ENCODE measurements at places on chromosomes 12 and 14. TPM values are rescaled to one million over a fixed set of nuclear protein-coding genes. Genes with fewer than 3 reads are reported as not detected.

Gene SERPINA1
- 4.9 TPM for total RNA-seq

Gene VASH1
- 23.4 TPM for total RNA-seq

Gene RBM23
- total RNA-seq, result 49.7 TPM

Gene TRAF3
- total RNA-seq, result 13.8 TPM

Gene NTN4
- total RNA-seq, result 86.8 TPM

Gene NRDE2
- 2.1 TPM for total RNA-seq

Gene NAV3
- 33.9 TPM for total RNA-seq

Gene ESRRB
- total RNA-seq, result not detected

GRCh38 chr12:105928436-105928835, 210.3 kb downstream of the NUAK1 start:
- no peaks in the 10 kb centered on the region for H3K4me1 ChIP-seq
- no peak for DNase-seq
- H3K27ac ChIP-seq, result no peak overlapping the region
- H3K4me3 ChIP-seq, result no peak overlapping the region
- no peaks in the 10 kb centered on the region for H3K27me3 ChIP-seq

DNA sequence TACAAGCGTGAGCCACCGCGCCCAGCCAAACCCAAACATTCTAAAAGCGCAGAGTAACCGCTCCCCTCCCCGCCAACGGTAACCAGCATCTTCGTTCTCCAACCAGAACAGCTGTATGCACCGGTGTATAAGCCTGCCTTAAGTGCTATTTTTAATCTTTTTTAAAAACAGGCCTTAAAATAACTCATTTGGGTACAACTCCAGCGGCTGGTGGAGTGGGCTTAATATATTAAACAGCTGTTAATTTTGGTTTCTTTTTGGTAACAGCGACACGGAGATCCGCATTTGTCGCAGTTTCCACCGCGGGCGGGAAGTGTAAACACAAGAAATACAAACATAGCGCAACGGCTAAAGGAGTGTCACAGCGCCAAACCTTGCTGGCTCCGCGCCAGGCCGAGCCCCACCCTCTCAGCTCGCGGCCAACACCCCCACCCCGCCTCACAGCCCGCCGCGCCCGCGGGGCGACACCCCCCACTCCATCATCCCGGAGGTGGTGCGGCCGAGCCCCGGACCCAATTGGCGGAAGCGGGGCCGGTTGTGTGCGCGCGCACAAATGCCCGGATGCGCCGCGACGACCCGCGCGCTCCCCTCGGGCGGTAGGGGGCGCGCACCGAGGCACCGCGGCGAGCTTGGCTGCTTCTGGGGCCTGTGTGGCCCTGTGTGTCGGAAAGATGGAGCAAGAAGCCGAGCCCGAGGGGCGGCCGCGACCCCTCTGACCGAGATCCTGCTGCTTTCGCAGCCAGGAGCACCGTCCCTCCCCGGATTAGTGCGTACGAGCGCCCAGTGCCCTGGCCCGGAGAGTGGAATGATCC, at the start of gene MDM2:
Gene MDM2, plus strand, starts transcription at position 602 of the 812 bp plus-strand sequence. CDS start 301 bp downstream, outside the sequence.
- no peaks in the 10 kb centered on the region for H3K27me3 ChIP-seq
- H3K36me3 ChIP-seq, result no peaks in the 10 kb centered on the region
- H3K4me1 ChIP-seq, result peaks cover 9% of the 10 kb centered on the region
- H3K27ac ChIP-seq, result peak within 1 kb of the TSS; percentile 98
- DNase-seq, result peak; percentile 92

DNA sequence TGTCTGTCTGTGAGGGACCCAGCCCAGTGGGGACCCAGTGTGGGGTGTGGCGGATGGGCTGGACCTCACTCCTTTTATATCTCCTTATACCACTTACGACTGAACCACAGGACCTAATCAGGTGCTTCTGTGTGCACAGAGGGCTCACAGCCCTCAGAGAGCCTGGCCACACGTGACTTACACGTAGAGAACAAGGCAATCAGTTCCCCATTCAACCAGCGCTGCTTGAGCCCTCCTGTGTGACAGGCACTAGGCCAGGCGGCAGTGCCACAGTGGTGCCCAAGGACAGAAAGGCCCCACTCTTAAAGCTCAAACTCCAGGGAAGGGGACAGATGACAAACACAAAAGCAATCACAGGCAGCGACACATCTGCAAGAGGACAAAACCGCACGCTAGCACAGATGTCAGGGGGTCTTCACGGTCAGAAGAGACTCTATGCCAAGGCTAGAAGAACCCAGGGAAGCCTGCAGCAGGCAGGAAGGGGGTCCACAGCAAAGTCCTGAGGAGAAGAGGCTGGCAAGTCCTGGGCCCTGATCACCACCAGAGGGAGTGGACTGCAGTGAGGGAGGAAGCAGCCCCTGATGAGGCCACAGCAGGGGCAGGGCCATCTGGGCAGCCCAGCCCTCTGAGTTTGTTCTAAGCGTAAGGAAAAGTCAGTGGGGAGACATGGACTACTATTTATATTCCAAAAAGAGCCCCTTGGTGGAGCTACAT, 39.3 kb downstream of the SETD3 start:
- no peak overlapping the region for H3K27ac ChIP-seq
- no peak overlapping the region for H3K4me3 ChIP-seq
- H3K36me3 ChIP-seq, result no peaks in the 10 kb centered on the region
- no peak for DNase-seq
- no peaks in the 10 kb centered on the region for H3K27me3 ChIP-seq
- H3K4me1 ChIP-seq, result no peaks in the 10 kb centered on the region

DNA sequence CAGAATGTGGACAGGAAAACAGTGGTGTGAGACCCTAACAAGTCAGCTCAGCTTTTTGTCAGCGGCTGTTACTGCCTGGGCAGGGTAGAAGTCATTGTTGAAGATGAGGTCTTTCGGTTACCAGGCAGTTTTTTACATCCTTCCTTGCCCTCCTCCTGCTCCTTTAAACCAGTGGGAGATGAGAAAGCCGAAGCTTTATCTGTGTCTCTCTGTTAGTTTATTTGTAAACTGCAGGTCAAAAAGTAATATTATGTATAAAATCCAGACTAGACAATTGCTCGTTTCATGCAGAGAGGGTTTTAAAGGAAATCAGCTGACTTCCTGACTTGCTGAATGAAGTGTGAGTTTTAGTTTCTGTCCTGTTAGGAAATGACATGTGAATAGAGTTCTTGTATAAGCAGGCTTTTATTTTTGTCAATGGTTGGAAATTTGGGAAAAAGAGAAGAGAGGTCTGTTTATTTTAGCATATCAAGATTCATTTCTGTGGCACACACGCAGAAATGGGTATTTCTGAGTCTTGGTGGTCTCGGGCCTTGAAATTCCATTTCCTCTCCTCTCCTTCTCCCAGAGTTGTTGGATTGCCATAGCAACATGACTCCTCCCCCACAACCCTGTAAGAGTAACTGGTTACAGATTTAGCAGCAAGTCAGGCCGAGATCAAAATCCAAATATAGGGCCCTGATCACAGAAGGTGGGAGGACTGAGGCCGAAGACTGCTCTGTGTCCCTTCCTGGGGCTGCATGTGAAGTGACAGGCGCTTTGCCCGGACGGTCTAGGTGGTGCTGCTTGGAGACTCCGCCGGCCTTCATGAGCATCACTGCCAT, 60.8 kb downstream of the SAMD4A start:
- DNase-seq, result peak; percentile 53
- no peaks in the 10 kb centered on the region for H3K36me3 ChIP-seq
- H3K27ac ChIP-seq, result peak overlapping the region; percentile 72
- H3K4me3 ChIP-seq, result peak overlapping the region; percentile 6

GRCh38 chr12:131564845-131565244, 146.0 kb upstream of the SFSWAP start:
- no peak for DNase-seq
- H3K4me1 ChIP-seq, result no peaks in the 10 kb centered on the region
- no peak overlapping the region for H3K4me3 ChIP-seq

DNA sequence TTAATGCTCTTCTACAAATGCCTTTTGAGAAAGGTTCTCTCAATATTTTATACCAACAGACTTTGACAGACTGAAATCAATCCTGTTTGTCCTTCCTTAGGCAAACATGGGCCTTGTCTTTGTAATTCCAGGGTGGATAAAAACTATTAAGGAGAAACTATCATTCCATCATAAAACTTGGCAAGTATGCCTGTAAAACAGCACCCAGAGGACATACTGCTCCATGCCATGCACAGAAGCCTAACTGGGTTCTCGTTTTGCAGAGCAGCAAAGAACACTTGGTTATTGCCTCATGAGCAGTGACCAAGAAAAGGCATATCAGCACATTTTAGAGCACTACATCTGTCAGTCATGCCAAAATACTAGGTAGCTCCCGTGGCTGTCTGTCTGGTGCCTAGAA, 33.8 kb upstream of the PTGDR start:
- no peak overlapping the region for H3K4me3 ChIP-seq
- no peaks in the 10 kb centered on the region for H3K27me3 ChIP-seq
- DNase-seq, result no peak

DNA sequence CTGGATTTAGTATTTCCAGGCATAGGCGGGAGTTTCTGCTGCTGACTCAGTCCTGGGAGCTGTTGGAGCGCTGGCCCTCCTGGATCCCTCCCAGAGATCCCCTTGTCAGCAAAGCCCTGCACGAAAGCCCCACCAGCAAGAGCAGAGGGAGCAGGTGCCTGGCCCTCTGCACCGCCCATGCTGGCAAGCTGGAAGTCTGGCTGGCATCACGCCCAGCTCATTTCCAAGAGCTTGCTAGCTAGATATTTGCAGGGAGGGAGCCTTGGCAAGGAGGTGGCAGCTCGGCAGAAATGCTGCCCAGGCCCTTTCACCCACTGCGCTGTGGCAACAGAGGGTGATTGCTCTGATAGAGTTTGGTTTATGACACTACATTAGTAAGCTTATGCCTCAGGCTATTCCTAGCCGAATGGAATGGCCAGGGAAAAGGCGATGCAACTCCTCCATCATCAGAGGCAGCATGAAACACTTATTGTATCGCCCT, 193.9 kb downstream of the EMP1 start:
- no peak overlapping the region for H3K4me3 ChIP-seq
- DNase-seq, result peak; percentile 83
- no peak overlapping the region for H3K27ac ChIP-seq
- H3K4me1 ChIP-seq, result no peaks in the 10 kb centered on the region

- H3K27me3 ChIP-seq, result no peaks in the 10 kb centered on the region
- H3K36me3 ChIP-seq, result no peaks in the 10 kb centered on the region
- H3K27ac ChIP-seq, result no peak overlapping the region
- H3K4me3 ChIP-seq, result no peak overlapping the region
Observed at GRCh38 chr12:109845824-109846205, 12.6 kb upstream of the TRPV4 start.

- H3K27me3 ChIP-seq, result no peaks in the 10 kb centered on the region
- no peak overlapping the region for H3K4me3 ChIP-seq
- no peak for DNase-seq
Observed at GRCh38 chr12:40921563-40922163, 229.4 kb downstream of the CNTN1 start.

- no peaks in the 10 kb centered on the region for H3K27me3 ChIP-seq
- no peak overlapping the region for H3K4me3 ChIP-seq
- H3K4me1 ChIP-seq, result no peaks in the 10 kb centered on the region
- DNase-seq, result no peak
- no peak overlapping the region for H3K27ac ChIP-seq
- no peaks in the 10 kb centered on the region for H3K36me3 ChIP-seq
Observed at GRCh38 chr12:21608196-21608595, 3.5 kb upstream of the GYS2 start.

GRCh38 chr14:31164115-31164514, 43.5 kb downstream of the HECTD1 start:
- DNase-seq, result no peak
- no peak overlapping the region for H3K4me3 ChIP-seq
- H3K4me1 ChIP-seq, result peaks cover 9% of the 10 kb centered on the region
- no peaks in the 10 kb centered on the region for H3K27me3 ChIP-seq
- H3K36me3 ChIP-seq, result no peaks in the 10 kb centered on the region

- H3K27me3 ChIP-seq, result no peaks in the 10 kb centered on the region
- no peaks in the 10 kb centered on the region for H3K4me1 ChIP-seq
Observed at GRCh38 chr14:33567023-33567728, 383.7 kb downstream of the EGLN3 start.

- H3K4me1 ChIP-seq, result no peaks in the 10 kb centered on the region
- H3K4me3 ChIP-seq, result no peak overlapping the region
- no peaks in the 10 kb centered on the region for H3K36me3 ChIP-seq
- DNase-seq, result no peak
- no peaks in the 10 kb centered on the region for H3K27me3 ChIP-seq
- H3K27ac ChIP-seq, result no peak overlapping the region
Observed at GRCh38 chr14:53983112-53983511, 26.5 kb upstream of the BMP4 start.

GRCh38 chr12:89939522-89940215, 231.0 kb upstream of the ATP2B1 start:
- H3K27ac ChIP-seq, result no peak overlapping the region
- DNase-seq, result no peak
- no peak overlapping the region for H3K4me3 ChIP-seq

GRCh38 chr12:106115440-106115839, 23.3 kb downstream of the NUAK1 start:
- H3K27ac ChIP-seq, result peak overlapping the region; percentile 83
- no peaks in the 10 kb centered on the region for H3K36me3 ChIP-seq
- H3K4me3 ChIP-seq, result no peak overlapping the region
- no peaks in the 10 kb centered on the region for H3K27me3 ChIP-seq
- peak; percentile 18 for DNase-seq

DNA sequence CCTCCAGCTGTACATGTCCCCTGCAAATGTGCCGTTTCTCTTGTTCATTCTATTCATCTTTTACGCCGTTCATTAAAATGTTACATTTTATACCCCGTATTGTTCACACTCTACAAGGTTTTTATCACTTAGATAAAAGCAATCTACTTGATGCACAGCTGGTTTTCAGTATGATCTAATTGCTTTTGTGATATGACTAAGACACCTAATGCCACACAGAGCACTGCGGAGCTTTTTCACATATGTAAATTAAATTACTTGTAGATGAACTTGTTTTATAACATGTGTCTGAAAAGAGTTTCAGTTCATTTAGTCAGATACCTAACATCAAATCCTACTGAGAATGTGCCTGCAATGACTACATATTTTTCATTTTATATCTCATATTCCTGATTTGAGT, 40.9 kb upstream of the RERGL start:
- H3K27me3 ChIP-seq, result no peaks in the 10 kb centered on the region
- no peaks in the 10 kb centered on the region for H3K4me1 ChIP-seq
- H3K36me3 ChIP-seq, result no peaks in the 10 kb centered on the region
- no peak overlapping the region for H3K27ac ChIP-seq

DNA sequence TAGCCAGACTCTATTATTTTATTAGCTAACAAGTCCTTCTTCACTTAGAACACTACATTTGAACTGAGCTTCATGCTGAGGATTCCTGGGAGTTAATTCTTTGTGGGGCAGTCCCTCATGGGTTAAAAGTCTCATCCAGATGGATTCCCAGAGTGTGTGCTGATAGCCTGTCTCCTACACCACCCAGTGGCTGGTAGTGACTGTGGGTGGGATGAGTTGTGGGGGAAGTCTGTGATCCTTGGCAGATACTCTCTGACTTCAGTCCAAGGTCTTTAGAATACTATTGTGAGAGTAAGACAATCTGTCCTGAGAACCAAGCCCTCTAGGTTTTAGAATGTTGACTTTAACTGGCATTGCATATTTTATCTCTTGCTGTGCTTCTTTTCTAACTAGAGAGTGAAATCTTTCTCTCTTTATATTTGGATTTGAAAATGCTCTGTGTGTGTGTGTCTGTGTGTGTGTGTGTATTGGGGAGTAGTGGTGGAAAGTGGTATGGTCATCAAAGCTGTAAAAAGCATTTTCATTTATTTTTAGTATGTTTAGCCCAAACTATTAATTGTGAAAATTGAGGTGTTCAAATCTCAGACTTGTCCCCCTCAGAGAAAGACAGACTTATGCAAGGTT, 37.3 kb downstream of the AKAP6 start:
- no peaks in the 10 kb centered on the region for H3K4me1 ChIP-seq
- H3K27me3 ChIP-seq, result no peaks in the 10 kb centered on the region
- H3K4me3 ChIP-seq, result no peak overlapping the region
- DNase-seq, result no peak
- H3K27ac ChIP-seq, result no peak overlapping the region

All from uterus (tissue), 4 donors.